ENCODE measurements at places on chromosomes 5 and 9.

- no peak for DNase-seq
Observed at GRCh38 chr5:51488803-51489642, 105.8 kb downstream of the ISL1 start.

DNA sequence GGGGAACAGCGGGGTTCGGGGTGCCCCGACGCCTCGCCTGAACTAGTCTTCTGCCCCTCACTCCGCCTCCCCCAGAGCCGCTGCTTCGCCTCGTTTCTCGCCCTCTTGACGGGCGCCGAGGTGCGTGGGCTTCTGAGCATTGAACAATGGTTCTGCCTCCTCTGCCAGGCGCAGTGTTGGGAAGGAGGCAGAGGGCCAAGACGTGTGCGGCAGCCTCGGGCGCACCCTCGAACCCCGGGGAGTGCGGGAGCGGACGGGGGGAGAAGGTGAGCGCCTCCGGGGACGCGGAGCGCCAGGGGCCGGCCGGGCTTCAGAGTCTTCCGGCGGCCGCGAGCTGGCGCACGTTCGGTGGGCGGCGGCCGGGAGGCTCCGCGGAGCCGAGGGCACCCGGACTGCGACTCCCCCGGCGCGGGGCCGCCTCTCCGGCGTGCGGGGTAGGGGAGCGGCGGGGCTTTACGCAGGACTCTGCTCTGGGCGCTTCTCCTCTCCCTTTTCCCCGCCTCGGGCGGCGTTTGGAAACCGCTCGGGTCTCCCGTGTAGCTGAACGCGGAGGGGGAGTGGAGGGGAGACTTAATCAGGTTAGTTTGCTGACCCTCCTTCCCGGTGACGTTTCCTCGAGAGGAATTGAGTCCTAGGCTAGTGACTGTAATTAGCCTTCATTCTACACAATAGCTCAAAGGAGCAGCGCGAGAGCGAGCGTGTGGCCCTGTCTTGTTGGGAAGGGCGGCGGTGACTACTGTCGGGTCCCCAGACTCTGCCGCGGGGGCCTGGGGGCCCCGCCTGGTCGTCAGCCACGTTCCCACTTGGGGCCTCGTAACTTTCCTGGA, 1.1 kb downstream of the VLDLR start:
- no peak for DNase-seq

- no peak for DNase-seq
Observed at GRCh38 chr5:173495225-173495904, 121.1 kb downstream of the BOD1 start.

DNA sequence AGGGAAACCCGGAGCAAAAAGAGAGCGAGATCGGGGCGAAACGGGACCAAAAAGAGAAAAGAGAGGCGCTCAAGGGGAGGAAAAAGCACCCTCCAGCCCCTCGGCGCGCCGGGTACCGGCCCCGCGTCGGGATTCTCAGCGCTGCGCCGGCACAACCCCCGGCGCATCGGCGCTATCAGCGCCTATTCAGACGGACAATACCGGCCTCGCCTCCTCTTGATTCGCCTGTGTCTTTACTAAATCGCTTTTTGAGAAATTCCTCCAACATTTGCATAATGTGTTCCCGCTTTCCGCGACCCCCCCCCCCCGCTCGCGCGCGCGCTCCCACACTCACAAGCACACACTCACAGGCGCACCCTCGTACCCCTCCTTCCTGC, 578 bp downstream of the LHX6 start:
- no peak for DNase-seq

DNA sequence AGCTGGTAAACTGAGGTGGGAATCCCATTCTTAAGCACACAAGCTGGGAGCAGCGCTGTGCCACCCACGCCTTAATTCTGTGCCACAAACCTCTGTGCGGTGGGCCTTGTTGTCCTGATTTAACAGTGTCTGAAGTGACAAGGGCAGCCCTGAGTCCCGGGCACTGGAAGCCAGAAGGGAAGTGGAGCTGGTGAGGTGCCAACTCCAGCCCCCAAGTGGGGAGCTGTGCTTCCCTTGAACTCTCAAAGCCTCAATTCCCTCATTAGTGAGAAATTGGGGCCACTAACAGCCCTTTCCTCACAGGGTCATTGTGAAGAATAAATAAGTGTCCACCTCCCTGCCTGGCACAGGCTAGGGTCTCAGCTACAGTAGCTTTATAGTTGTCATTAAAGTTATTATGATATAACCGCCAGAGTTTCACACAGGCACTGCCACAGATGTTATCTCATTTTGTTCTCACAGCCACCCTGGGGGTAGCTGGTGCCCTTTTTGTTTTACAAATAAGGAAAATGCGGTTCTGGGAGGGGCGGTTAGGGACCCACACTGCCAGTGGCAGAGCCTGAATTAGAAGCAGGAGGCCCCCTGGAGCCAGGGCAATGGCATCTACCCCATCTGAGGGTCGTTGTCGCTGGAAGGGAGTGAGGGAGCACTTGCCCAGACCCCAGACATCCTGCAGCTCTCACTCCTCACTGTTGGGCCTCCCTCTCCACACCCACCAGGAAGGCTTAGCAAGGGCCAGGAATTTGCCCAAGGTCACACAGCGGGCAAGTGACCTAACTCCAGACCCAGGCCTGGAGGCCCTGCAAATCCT, 2.1 kb upstream of the TLX3 start:
- no peak for DNase-seq

GRCh38 chr5:122741681-122742080, 33.2 kb upstream of the SNX2 start:
- no peak for DNase-seq

DNA sequence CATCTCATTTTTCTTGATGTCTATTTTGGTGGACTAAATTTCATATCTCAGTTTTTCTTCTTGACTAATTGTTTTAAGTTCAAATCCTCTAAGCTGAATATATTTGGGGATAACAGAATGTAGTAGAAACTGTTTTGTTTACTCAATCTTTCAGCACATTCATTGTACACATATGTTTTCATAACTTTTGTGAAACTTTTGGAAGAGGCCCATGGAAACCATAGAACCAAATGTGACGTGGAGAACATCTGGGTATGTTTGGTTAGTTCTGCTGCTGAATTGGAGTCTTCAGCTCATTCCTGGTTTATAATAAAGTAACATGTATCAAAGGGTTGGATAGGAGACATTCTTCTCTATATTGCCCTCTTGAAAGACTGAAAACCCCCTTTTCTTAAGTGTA, 88.4 kb downstream of the CCDC171 start:
- no peak for DNase-seq

GRCh38 chr9:102587281-102587680, 407.9 kb upstream of the CYLC2 start:
- no peak for DNase-seq

DNA sequence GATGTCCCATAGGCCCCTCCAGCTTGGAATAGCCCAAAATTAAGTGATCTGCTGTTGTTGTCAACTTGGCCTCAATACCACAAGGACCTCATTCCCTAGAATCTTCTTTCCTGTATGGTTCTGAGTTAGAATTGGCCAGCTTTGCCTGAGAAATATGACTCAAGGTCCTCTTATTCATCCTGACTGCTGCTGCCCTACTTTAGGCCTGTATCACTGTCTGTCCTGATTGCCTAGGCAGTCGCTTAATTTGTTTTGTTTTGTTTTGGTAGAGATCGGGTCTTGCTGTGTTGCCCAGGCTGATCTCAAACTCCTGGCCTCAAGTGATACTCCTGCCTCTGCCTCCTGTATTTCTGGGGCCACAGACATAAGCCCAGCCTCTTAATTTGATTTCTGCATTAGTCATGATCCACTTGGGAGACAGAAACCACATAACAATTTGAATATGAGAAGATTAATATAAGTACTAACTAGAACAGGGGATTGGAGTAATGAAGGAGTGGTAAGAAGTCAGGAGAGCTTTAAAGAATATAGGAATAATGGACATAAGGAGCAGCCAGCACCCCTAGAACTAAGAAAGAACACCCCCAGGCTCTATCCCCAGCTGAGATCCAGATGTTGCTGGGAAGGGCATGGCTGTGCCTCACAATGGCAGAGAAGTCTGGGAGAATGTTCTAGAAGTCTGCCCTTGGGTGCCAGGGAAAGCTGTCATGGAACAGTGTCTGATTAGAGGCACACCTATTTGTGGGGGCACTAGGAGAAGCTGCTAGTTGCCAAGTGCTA, 4.6 kb downstream of the TEX53 start:
- DNase-seq: no peak

- no peak for DNase-seq
Observed at GRCh38 chr5:159100782-159101646, 1.3 kb upstream of the EBF1 start.

GRCh38 chr9:36559036-36559695, 13.5 kb upstream of the MELK start:
- no peak for DNase-seq

- DNase-seq: peak; percentile 21
Observed at GRCh38 chr9:99851500-99851822, 29.8 kb downstream of the NR4A3 start.

DNA sequence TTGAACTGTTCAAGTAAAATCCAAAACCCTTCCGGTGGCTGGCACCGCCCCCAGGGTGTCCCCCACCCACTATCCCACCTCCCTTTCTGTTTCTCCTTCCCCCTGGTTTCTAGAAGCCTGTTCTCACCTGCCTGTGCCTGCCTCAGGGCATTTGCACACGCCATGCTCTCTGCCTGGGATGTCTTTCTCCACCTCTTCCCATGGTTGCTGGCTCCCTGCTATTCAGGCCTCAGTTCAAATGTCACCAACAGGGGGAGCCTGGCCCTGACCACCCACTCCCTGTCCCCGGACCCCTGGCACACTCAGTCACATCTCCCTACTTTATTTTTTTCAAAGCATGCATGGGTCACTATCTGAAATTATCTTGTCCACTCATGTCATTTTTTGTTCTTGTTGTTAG, 39.9 kb upstream of the EEIG1 start:
- no peak for DNase-seq

- DNase-seq: no peak
Observed at GRCh38 chr5:146818822-146819221, 59.7 kb downstream of the PPP2R2B start.

DNA sequence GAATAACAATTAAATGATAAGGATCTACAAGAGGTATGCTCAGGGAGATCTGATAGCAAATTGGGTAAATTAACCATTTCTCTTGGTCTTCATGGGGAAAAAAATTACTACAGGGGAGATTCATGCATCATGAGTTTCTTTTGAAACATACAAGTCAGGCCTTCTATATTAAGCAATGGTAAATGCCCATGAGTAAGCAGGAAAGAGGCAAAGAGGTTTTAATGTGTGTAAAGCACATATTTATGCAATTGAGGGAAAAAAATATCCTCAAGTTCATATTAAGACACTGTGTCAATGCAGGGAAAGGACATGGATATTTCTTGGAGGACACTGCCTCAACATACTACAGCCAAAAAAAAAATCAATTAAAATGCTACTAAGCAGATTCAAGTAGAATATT, 73.4 kb upstream of the NR4A3 start:
- no peak for DNase-seq

DNA sequence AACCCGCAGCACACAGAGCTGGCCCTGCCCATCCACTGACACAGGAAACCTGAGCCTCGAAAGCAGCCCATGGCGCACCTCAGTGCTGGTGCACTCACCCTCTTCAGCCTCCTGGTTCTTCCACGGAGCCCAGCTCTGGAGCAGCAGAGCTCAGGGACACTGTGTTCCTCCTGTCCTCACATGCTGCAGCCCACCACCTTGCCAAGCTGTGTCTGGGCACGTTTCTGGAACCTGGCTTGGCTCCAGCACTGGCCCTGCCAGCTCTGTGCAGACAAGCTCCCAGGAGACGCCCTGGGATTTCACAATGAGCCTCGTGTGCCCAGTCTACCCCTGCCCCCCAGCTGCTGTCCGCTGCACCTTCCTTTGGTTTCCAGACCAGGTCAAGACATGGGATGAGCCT, 119.5 kb downstream of the SYK start:
- DNase-seq: no peak

GRCh38 chr5:2912741-2913140, 161.3 kb upstream of the IRX2 start:
- DNase-seq: no peak

DNA sequence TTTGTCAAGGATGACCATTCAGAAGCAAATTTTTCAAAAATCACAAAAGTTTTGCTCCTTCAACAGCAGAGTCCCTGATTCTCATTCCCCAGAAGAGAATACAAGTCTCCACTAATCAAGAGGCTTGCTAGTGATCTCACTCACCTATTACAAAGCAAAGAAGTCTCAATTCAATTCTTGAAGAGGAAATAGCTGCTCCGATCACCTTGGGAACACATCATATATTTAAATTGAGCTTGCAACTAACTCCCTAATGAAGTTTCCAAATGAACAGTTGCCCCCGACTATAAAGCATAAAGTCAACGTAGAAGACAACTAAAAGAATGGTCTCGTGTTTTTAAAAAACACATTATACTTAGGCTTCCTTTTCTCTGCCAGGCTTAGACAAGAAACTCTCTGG, 1.6 kb downstream of the LIFR start:
- DNase-seq: no peak

DNA sequence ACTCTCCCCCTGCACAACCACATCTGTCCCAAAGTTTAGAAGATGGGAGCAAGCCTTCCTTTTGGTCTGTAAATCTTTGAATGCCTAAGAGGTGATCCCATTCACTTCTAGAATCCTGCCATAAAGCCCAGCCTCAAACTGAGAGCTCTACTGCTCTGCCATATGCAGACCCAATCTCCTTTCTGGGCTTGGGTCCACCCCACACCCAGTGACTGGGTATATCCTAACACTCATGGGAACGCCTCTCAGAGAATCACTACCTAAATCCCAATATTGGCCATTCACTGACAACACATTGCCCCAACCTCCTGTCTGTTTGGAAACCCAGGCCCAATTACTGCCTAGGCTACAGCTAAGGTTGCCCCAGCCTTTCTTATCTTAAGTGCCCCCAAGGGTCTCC, 90.7 kb downstream of the MAMDC2 start:
- no peak for DNase-seq

DNA sequence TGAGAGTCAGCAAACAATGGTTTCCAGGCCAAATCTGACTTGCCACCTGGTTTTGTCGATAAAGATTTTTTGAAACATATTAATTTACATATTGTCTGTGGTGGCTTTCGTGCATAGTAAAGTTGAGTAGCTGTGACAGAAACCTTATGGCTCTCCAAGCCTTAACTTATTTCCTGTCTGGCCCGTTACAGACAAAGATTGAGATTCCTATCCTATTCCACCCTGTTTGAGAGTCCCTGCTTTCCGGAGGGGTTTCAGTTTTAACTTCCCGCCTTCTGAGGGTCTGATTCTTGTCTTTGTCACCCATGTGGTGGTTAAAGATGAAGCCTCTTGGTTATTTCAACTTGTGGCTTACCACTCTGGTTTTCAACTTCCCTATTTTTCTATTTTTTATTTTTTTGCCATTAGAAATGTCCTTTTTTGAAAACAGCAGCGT, 11.4 kb downstream of the OTULIN start:
- DNase-seq: no peak

GRCh38 chr9:82490019-82490499, 501.5 kb downstream of the SPATA31D1 start:
- no peak for DNase-seq

- DNase-seq: no peak
Observed at GRCh38 chr5:178580271-178580955, 9.8 kb downstream of the COL23A1 start.

GRCh38 chr9:118128313-118128712, 424.1 kb downstream of the TLR4 start:
- no peak for DNase-seq

Measured in CD8-positive, alpha-beta T cell (primary cell).